ENCODE measurements at places on chromosomes 2 and 18. TPM values are rescaled to one million over a fixed set of nuclear protein-coding genes. Genes with fewer than 3 reads are reported as not detected.

Gene LBX2
- 0.97 TPM for total RNA-seq

DNA sequence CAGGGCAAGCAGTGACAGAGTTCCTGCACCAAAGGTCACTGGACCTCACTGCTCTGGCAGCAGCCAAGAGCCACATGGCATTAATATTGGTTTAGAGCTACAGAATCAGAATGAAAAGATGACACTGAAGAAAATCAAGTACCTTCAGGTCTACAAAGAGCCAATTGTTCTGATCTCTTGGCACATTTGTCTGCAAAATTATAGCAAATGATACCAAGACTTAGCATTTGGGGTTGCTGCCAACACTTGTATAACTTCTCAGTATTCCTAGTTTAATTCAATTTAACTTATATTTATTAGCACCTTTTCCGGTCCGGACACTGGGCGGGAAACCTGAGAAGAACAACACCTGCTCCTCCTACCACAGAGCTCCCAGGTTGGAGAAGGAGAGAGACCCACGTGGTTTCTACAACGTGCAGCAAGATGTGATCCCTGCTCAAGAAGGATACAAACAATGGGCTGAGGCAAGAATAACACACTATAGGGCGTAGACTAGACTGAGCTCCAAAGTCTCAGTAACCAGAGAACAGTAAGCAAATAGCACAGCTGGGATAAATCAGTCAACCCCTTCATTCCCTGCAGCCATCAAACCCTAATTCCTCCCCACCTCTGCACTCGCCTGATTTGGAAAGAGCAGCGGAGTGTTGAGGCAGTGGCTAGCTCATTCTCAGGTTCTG is 2.4 kb downstream of the LRRC30 start:
- no peak for DNase-seq

- no peak for DNase-seq
Observed at GRCh38 chr2:226677080-226677479, 122.5 kb downstream of the IRS1 start.

DNA sequence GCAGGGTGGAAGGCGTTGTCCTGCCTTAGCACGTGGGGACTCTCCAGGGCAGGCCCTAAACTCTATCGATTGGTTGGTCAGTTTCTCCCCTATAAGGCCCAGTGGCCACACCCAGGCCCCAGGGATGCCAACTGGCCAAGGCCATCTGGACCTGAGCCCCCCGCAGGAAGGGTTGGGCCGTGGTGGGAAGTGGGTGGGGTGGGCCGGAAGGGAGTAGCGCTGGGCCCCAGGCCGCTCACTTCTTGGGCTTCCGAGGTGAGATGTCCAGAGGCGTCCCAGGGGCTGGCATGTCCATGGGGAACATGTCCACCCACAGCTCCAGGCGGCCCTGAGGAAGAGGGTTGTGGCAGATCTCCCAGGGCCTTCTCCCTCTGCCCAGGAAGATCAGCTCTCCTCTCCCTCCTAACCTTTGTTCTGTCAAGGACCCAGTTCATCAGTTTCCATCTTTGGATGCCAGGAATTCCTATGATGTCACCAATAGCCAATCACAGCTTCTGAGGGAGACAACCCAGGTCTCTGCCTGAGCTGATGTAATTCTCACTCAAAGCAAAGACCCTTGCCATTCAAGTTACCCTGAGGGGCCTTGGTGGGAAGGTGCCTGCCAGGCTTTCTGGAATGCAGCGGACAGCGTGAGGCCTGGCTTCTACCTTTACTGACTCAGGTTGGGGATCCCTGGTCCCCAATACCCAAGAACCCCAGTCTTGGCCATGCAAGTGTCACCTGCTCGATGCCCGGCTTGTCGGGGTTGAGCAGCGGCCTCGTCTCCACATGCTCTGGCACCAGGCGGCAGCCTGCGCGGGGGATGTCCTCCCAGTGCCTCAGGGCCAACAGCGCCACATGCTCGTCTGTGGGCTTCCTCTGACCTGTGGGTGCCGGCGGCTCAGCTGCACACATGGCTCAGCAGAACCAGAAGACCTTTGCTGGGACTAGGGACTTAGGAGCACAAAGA is 14.4 kb downstream of the OTOF start:
- no peak for DNase-seq

- peak; percentile 54 for DNase-seq
Observed at GRCh38 chr2:241877989-241878970, 8.8 kb downstream of the RTP5 start.

GRCh38 chr18:50315100-50315871 is 27.8 kb upstream of the CXXC1 start:
- no peak for DNase-seq

GRCh38 chr2:32926708-32927084 is 20.1 kb upstream of the LTBP1 start:
- DNase-seq, result peak; percentile 22
